ENCODE measurements at places on chromosomes 11 and 22.

- DNase-seq, result no peak
Observed at GRCh38 chr11:36825251-36825650, 227.2 kb upstream of the RAG2 start.

- no peak for DNase-seq
Observed at GRCh38 chr11:11998091-11998781, 10.2 kb downstream of the DKK3 start.

DNA sequence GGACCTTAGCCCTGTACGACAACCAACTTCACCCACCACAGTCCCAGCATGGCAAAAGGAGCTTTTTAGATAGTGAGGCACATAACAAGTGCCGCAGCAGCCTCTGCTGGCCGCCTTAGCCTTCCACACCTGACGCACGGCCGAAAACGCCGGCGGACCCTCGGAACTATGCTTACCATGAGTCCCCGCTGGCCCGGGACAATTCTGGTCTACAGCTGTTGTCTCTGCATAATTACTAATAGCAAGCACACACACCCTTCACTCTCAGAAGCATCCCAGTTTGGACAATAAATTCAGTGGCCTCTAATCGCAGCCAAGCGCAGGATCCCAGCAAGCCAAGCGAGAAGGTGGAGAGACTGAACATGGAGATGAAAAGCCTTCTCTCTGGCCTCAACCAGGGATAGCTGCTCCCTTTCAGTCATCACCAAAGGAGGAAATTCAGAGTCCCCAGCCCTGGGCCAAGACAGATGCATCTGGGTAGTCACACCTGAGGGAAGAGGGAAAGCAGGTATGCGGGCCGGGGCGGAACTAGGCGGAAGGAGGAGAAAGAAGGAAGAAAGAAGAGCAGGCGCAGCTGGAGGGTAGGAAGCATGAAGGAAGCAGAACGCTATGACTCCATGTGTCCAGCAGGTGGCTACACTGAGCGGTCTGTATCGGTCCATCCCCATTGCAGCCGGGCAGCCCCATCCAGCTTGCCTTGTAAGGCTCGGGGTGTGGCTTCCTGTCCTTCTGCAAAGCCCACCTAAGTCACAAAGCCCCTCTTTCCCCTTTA is 40.3 kb downstream of the BUD13 start:
- peak; percentile 59 for DNase-seq

- no peak for DNase-seq
Observed at GRCh38 chr11:118217575-118217974, 7.2 kb downstream of the JAML start.

- DNase-seq, result no peak
Observed at GRCh38 chr22:39238966-39239505, 5.7 kb downstream of the PDGFB start.

DNA sequence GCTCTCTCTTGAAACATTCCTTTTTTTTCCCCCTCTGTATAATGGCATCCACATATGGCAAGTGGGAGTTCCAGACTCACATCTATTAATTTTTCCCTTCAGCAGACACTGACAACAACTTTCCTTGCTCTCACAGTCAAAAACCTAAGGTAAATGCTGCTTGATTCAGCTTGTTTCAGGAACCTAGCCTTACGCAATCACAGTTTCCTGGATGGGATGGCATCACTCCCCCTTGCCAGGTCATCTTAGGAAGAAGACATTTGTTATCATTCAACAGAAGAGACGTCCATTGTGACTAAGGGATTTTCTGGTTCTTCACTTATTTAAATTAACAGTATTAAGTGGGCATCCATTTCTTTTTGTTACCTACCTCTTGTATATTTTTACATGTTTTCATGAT is 112.0 kb upstream of the PDGFD start:
- no peak for DNase-seq

- no peak for DNase-seq
Observed at GRCh38 chr11:7892840-7893254, 38.2 kb downstream of the OR10A6 start.
